Suppressor macrophage (primary cell): ENCODE measurements at places on chromosomes 2 and 18.

- no peak for DNase-seq
Observed at GRCh38 chr2:218296200-218296599, 3.9 kb upstream of the TMBIM1 start.

DNA sequence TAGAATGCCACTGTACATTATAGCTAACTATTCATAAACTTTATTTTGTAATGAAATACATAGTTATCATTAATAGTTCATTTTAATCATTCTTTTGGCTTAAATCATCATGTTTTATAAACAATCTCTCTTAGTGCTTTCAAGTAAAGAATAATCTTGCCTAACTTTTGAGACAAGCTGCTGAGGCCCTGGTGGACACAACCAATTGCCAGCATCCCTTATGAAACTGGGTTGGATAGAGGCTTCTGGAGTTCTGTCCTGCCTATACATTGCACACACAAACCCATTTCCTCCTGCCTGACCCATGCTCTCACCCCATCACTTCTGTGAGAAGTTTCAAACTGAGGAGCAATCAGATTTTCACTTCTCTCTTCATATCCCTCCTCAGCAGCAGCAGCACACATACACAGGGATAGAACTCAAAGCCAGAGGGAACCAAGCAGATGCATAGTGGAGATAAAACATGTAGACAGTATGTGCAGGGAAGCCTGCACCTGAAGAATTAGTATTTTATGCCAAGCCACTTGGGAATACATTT, 450.0 kb upstream of the SLC14A2 start:
- DNase-seq, result peak; percentile 14

DNA sequence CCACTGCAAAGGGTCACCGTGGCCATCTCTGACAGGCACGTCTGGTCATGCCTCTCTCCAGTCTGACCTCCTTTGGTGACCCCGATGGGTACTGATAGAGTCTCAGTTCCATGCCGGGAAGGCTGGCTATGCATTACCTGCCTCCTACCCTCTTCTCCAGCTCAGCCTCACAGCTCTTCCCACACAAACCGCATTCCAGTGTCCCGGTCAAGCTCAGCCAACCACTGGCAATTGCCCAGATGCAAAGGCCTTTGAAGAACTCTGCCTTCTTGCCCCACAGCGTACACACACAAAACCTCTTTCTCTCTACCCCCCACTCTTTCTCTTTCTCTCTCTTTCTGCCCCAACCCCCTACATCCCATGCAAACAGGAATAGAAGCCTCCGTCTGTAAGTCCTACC, 37.6 kb downstream of the TMEM163 start:
- DNase-seq, result no peak

DNA sequence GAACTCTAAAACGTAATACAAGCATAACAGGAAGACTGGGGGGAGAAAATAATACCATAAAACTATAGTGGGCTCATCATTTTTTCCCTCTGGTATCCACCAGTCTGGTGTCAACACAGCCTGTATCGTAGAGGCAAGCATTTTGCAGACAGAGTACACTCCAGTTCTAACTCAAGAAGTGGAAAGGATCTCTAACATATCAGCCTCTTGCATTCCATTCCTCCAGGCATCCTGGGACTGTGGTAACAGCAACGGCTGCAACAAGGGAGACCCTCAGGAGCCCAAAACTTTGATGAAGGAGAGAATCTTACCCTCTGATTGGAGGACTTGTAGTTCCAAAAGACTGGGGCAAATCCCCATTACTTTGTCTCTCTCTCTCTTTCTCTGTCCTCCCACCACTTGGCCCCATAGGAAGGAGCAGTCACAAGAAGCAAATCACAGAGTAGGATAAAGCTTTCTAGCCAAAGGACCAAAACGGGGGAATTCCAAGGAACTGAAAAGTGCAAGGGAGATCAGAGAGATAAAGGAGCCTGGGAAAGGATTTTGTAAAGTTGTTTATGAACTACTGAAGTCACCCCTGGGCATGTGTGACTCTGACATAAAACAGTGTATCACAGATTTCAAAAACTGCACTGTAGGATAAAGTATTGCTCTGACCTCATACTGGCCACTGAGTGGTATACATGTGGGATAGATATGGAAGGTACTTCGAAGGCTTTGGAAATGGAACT, 11.9 kb downstream of the FRZB start:
- DNase-seq, result no peak

- no peak for DNase-seq
Observed at GRCh38 chr2:28161466-28161865, 231.2 kb upstream of the FOSL2 start.

- DNase-seq, result no peak
Observed at GRCh38 chr18:44342162-44342561, 338.5 kb upstream of the SETBP1 start.

DNA sequence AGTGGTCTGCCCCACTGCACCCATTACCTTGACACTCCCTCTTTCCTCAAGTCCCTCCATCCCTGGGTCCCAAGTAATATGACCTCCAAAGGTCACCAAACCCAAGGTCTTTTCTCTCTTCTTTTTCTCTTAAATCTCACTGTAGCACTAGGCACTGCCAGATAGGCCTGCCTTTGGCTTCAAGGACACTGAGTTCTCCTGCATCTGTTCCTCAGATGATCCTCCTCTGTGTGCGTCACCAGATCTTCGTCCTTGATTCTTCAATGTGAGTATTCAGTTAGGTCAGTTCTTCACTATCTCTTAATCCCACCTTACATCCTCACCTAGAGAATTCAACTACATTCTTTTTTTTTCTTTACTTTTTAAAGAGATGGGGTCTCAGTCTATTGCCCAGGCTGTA, 249.2 kb downstream of the NBAS start:
- no peak for DNase-seq

DNA sequence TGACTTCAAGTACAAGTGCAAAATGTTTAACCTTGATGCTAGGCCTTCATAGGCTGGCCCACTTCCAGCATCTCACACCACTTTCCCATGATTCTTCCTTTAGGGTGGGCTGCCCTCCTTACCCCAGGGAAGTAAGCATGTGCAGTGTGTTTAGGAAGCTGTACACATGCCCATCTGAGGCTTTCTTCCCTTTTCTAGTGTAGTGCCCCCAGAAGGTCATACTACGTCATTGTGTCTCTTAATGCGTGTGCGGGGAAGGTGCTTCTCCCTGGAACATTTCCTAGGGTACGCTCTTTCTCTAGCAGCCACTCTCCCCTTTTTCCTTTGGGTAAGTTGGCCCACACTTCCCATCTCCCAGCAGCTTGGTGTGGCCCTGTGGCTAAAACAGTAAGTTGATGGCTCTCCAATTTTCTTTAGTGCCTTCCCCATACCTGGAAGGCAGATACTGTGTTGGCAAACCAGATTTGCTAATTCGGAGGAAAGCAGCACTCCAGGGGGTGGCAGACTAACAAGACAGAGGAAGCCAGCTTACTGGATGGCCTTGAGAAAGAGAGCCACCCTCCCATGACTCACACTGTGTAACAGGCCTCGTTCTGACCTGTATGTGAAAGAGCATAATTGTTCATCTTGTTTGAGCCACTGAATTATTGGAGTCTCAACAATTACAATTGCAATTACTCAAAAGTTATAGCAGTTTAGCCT, 1.1 kb upstream of the SULT6B1 start:
- peak; percentile 81 for DNase-seq

- DNase-seq, result no peak
Observed at GRCh38 chr18:69770238-69770637, 177.4 kb downstream of the CD226 start.

- no peak for DNase-seq
Observed at GRCh38 chr2:123999681-124000080, 25.4 kb upstream of the CNTNAP5 start.

GRCh38 chr18:50707855-50708469, 111.9 kb downstream of the MRO start:
- no peak for DNase-seq

- no peak for DNase-seq
Observed at GRCh38 chr18:58549814-58550339, 79.0 kb downstream of the ALPK2 start.

GRCh38 chr2:177998006-177998405, 74.6 kb downstream of the PDE11A start:
- DNase-seq, result no peak

DNA sequence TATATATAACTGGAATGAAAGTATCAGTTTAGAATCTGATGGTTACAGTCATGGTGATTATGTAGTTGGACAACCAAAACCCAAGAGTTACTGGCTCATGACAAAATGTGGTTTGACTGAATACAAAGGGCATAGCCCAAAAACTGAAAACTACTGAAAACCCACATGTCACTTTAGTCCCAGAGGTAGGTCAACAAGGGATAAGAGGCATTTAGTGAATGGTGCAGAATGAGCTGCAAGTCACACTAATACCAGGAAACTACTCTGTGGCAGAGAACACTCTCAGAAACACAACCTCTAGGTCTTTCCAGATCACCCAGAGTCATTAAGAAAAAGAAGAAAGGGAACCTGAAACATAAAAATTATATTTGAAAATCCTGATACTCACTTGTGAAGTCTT, 154.5 kb downstream of the AGPS start:
- DNase-seq, result no peak
